Effector CD4-positive, alpha-beta T cell (primary cell): ENCODE measurements at places on chromosomes 2 and 18.

DNA sequence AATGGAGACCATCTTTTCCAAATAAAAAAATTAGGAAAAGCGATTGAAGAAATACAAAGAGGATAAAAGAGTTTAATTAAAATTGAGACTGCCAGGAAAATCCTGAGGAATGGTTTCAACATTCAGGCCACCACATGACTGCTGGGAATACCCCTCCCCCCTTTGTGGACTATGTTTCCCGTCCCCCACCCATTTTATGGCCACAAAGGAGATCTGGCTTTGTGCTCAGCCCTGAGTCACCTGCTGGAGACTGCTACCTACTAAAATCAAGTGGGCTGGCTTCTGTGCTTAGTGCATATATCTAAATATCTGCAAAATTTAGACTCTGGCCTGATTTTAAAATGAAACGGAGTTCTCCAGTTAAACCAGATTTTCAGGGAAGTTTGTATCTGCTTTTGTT, 10.1 kb downstream of the RND3 start:
- DNase-seq = no peak

- no peak for DNase-seq
Observed at GRCh38 chr2:165202239-165202638, 1.6 kb downstream of the SCN3A start.

GRCh38 chr2:117536139-117536538, 278.4 kb upstream of the DDX18 start:
- DNase-seq = no peak

DNA sequence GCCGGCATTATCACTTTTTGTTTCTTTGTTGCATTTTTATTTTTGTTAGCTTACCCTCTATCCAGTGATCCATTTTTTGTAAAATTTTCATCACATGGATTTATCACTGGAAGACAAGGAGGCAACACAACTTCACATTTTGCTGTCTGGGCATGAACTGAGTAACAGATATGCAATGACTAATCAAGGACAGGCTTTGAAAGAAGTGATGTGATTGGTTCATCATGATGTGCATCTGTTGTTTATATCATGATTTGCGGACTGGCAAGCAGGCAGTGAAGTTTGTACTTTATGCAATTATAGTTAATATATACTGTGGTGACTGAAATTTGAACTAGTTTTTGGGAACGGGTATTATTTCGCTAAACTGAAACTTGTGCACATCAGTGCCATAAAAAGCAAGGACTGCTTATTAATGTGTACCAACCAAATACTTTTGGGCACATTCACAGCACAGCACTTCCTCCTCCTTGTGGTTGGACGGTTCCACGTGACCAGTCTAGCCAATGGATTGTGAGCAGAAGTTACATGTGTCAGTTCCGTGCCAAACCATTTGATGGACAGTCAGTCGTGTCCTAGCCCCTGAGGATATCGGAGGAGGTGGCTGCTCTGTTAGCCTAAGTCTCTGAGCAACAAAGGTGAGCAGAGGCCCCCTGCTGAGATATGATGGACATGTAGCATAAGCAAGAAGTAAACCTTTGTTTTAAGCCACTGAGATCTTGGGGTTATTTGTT, 201.4 kb upstream of the SIX2 start:
- DNase-seq = no peak

- DNase-seq = no peak
Observed at GRCh38 chr18:67194886-67195285, 321.6 kb downstream of the DSEL start.

DNA sequence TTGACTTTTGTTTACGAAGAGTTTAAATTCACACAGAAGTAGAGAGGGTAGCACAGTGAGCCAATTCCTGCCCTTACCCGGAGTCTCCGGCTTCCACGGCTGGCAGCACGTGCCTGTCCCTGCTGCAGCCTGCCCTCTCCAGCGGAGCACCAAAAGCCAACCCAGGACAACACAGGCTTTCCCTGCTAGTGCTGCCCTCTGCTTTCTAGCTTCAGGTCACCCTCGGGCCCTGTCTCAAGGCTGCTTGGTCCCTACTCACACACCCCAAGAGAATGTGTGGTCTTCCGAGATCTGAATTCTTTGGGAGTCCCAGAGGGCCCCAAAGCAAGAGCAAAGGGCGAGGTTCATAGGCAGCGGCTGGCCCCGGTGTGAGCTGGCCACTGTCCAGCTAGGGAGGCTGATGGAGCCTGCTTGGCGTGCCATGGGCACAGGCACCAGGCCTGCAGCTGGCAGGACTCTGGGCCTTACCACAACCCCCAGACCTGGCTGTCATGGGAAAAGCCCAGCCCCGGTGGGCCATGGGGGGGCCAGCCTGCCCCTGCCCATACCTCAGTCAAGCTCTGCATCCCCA, 7.0 kb upstream of the HS6ST1 start:
- DNase-seq = no peak

DNA sequence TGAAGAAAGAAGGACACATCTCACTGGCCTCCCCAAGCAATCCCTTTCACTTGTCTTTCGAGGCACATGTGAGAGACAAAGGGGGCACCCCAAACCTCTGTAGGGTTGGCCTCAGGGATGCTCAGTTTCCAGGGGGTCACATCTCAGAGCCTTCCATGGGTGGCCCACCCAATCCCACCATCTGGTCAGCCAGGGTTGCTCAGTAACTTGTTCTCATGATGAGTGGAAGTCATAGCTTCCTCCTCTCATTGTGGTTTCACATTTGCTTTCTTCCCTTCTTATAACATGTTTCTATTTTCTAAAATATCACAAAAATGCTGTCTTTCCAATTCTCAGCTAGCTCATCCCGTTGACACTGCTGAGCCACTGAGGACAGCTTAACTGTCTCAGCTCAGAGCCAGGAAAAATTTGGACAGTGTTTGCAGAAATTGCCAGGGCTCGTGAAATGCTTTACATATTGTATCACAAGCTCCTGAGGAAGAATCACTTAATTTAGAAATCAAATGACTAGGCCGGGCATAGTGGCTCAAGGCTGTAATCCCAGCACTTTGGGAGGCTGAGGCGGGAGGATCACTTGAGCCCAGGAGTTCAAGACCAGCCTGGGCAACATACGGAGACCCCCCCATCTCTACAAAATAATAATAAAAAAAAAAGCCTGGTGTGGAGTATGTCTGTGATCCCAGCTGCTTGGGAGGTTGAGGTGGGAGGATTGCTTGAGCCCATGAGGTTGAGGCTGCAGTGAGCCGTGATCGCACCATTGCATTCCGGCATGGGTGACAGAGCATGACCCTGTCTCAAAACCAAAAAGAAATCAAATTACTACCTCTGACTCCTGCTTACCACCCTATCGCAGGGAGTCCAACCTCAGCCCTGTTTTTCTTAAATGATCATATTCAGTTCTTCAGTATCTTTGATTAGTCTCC, 129.3 kb downstream of the PRKCE start:
- DNase-seq = no peak

DNA sequence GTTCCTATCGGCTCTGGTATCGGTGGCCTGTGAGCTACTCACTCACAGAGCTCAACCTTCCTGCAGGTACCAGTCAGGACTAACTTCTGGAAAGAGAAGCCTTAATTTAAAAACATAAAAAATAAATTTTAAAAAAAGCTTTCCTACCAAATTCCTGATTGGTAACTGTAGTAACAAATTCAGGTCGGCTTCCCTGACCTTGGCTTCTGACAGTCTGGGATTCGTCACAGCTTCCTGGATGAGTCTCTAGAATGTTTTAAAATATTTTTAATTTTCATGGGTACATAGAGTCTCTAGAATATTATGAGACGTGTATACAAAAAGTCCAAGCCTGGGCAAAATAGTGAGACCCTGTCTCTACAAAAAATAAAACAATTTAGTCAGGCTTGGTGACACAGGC, 45.0 kb upstream of the MTCL1 start:
- no peak for DNase-seq

DNA sequence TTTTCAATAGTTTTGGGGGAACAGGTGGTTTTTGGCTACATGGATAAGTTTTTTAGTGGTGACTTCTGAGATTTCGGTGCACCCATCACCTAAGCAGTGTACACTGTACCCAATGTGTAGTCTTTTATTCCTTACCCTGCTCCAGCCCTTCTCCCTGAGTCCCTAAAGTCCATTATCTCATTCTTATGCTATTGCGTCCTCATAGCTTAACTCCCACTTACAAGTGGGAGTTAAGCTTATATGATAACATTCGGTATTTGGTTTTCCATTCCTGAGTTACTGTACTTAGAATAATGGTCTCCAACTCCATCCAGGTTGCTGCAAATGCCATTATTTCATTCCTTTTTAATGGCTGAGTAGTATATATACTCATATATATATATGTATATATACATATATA, 90.9 kb upstream of the ACSL3 start:
- no peak for DNase-seq
